ENCODE measurements at places on chromosomes 7 and 10.

DNA sequence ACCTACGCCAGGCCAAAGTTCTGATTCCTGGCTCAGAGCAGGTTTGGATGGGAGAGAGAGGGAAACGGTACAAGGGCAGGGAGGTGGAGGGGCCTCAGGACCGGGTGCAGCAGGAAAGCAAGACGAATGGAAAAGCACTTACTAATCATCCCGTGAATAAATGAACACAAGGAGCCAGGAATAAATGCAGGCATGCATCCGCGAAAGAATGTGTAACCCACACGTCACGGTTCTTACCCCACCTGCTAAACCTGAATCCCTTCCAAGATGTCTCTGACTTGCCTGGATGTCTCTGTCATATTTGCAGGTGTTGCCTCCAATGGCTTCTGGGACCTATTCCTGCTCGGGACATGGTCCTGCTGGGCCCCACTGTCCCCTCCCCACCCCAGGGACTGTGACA, 335.2 kb upstream of the RNF32 start:
- DNase-seq: no peak

DNA sequence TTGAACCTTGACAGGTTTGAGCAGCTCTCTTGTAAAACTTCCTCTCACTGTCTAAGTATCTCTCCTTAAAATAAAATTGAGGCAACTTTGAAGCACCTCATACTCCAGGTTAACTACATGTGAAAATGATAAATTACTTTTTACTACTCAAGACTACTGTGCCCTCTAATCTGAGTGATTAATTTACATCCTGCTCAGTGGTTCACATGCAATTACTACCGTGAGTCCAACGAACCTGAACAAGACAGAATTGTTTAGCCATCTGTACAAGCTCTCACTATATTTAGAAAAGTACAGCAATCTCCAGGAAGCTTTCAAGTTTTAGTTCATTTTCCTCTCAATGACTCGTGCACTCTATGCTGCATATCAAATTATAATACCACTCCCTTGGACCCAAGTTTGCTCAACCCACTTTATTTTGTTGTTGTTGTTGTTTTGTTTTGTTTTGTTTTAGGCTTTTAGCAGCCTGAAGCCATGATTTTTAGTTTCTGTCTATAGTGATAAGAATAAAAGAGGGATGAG, 21.2 kb downstream of the PDE1C start:
- no peak for DNase-seq

- no peak for DNase-seq
Observed at GRCh38 chr7:82317257-82317721, 126.3 kb downstream of the CACNA2D1 start.

GRCh38 chr10:70652761-70653657, 19.3 kb upstream of the ADAMTS14 start:
- DNase-seq: no peak

GRCh38 chr7:4842319-4843064, 19.3 kb downstream of the PAPOLB start:
- DNase-seq: no peak

- peak; percentile 36 for DNase-seq
Observed at GRCh38 chr7:144820552-144820951, 15.3 kb downstream of the TPK1 start.

DNA sequence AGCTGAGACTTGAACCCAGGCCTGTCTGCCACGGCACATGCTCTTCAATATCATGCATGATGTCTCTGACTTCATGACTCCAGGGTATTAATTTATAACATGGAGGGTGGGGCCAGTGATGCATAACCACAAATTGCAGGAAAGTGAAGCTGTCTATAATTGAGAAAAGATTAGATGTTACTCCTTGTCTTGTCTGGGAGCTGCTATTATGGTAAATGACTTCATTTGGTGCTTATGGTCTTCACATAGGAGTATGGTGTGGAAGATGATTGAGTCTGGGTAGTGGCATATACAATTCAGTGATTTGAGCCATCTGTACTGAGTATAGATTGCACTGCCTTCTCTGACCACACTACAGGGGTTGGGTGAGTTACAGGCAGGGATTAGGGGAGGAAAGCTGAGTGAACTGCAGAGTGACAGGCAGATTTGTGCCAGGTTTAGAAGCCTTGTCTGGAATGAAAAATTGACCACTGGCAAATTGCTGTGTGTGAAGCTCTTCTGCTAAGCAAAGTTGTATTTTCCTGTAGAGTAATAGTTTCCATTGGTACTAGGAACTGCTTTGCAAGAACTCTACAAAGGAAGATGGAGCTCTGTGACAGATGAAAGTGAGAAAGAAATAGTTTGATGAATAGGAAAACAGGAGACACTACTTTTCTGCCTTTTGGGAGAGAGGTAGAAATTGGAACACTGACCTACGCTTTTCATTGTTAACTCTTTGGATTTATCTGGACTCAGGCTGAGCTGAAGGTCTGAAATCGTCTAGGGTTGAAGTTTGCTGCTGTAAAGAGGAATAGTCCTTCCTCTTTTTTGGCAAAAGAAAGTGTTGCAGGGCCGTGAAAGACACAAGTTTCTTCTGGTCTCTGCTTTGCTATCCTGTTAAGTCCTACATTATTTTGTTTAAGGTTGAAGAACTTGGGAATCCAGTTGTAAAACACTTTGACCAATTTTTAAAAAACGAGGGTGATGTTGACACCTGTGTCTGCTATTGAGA, 2.7 kb downstream of the SND1 start:
- no peak for DNase-seq

DNA sequence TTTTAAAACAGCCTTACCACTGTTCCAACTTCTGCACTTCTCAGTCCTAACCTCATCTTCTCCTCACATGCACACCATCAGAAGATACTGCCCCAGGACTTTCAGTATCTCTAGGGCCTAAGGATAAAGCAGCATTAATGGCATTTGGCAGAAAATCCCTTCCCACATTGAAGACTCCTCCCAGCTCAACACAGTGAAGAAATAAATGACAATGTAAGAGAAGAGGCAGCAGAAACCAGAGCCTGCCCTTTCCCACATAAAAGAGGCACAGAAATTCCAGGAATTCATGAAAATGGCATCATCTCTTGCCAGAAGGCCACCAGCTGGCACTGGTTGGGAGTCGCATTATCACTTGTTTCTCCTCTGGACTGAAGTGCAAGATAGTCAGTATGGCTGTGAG, 3.7 kb downstream of the GCC1 start:
- no peak for DNase-seq
